ENCODE measurements at places on chromosomes 3 and 15.

DNA sequence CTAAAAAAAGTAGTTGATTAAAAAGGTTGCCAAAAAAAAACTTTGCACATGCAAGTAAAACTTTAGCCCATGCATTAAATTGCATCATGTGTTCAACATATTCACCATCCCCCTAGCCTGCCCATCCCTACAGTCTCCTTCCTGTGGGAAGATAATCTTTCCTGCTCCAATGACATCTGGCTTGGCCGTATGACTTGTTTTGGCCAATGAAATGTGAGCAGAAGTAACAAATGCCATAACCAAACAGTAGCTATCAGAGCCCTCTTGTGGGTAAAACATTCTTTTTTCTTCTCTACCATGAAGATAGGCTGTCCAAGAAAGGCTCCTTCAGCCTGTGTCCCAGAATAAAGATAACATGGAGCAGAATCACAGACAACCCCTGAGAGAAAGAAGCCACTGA lies 15.3 kb downstream of the ERC2 start:
- DNase-seq, result no peak

GRCh38 chr3:13472286-13472685 lies 7.8 kb upstream of the HDAC11 start:
- no peak for DNase-seq

DNA sequence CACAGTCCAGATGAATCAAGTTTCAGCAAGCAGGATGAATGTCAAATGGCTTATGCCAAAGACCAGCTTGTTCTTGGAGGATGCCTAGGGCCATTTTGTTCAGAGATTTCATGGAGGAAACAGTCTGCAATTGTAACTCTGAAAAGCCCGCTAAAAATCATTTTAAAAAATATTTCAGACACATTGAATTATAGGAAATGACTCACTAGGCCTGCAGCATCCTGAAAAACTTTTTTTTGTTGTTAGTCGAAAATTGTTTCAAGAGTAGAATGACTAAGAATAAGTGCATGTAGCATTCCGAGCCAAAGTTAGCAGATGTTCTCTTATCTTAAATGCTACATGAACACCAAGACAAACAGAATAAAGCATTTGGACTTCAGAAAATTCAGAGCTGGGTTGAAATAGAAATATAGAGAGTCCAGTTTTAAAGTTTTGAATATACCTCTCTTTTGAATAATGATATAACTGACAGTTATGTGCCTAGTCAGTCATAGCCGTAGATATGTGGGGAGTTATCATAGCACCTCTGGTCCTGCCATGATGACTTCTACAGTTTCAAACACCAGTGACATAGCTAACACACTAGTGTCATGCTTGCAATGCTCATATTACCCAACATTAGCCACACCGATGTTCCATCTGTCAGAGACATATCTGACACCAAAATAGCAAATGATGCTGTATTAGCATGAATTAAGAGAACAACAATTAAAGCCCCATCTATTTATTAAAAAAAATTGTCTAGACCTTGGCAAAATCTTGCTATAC lies 1462.8 kb upstream of the GBE1 start:
- DNase-seq, result peak; percentile 58

- DNase-seq, result peak; percentile 57
Observed at GRCh38 chr3:107284612-107285011, 92.6 kb upstream of the CCDC54 start.

GRCh38 chr3:156674911-156675829 lies 780 bp downstream of the TIPARP start:
- peak; percentile 76 for DNase-seq

DNA sequence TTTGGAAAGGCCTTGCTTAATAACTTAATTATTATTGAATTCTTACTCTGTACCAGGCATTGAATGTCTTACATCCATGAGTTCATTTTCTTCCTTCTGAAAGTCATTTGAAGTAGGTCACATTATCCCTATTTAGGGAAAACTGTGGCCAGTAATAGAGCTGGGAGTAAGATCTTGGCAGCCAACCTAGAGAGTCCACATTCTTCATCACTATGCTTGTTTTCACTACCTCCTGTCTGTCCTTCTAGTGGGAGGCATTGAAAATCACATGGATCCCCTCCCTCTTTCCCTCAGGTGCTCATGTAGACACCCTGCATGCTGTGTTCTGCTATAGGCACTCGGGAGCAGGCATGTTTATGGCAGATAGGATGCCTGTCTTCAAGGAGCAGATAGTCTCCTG lies 154.9 kb downstream of the EBLN2 start:
- DNase-seq, result peak; percentile 15

- peak; percentile 28 for DNase-seq
Observed at GRCh38 chr15:68017201-68017600, 36.9 kb upstream of the PIAS1 start.

GRCh38 chr3:112013784-112014143 lies 15.0 kb downstream of the TAGLN3 start:
- no peak for DNase-seq

GRCh38 chr15:94256511-94256910 lies 25.1 kb downstream of the MCTP2 start:
- no peak for DNase-seq

DNA sequence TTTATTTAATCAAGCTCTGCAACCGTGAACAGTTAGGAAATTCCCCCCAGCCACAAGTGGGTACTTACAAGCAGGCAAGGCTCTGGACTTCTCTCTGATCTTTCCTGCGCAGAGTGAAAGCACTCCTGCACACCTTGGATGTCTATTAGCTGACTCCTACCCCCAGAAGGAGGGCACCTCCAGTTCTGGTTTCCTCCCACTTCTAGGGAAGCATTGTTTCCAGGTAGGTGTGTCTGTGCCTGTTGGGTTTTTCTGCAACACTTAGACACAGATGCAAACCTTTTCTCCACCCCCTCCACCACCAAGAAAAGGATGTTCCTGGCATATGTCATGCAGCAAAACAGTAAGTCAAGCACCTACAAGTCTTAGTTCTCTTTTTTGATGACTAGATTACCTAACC lies at the start of gene ZBED2:
TSS of gene ZBED2 (minus strand) at position 115 of the 400 bp plus-strand sequence. CDS start 1,145 bp downstream, outside the sequence.
- no peak for DNase-seq

GRCh38 chr3:130529486-130530215 lies 12.7 kb downstream of the COL6A6 start:
- DNase-seq, result peak; percentile 32

GRCh38 chr15:101064795-101065569 lies 145.8 kb downstream of the LRRK1 start:
- no peak for DNase-seq

DNA sequence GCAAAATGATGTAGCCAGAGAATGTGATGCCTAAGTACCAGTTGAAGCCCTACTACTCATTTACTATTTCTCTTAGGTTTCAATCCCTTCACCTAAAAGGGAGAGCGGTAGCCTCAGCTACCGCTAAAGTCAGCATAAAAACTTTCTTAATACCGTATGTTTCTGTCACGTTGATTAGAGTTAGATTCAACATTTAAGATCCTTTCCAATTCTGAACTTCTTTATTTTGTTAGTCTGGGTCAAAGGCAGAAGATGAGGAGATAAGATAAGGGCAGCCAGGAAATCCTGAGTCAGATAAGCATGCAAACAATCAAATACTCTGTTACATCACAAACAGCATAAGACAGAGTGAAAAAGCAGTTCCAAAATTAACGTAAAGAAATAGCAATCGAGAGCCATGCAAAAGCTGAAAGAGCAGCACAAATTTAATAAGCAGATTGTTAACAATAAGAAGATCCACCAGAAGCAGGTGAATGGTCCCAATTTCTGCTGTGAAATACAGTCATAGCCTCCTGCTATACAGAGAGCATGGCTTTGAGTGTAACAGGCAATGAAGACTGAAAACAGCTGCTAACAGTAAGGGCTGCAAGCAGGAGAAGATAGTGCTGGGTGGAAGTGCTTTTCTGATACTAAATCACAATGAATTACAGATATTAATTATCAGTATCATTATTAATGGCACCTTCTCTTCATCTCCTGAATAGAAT lies 3.0 kb downstream of the TMEM207 start:
- DNase-seq, result no peak

DNA sequence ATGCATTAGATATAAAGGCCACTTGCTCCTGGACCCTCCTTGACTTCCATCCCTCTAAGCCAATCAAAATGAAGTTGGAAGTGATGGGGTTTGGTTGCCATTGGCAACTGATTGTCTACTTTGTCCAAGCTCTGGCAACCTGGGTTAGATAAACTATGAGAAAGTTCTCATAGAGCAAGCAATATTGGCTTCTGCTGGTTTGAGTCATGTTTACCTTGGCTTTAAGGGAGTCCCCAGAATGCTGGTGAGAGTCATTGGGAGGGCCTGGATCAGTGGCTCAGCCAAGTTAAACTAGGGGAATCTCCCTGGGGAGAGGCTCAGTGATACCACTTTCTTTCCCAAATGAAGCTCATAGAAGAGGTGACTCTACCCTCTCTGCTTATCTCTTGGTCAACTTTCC lies 176.3 kb upstream of the ROPN1 start:
- DNase-seq, result no peak

GRCh38 chr15:57732526-57733331 lies 26.2 kb downstream of the POLR2M start:
- no peak for DNase-seq

GRCh38 chr3:124258057-124258500 lies 266.2 kb upstream of the ROPN1 start:
- DNase-seq, result no peak

GRCh38 chr3:68957895-68958294 lies 25.5 kb upstream of the TAFA4 start:
- no peak for DNase-seq

DNA sequence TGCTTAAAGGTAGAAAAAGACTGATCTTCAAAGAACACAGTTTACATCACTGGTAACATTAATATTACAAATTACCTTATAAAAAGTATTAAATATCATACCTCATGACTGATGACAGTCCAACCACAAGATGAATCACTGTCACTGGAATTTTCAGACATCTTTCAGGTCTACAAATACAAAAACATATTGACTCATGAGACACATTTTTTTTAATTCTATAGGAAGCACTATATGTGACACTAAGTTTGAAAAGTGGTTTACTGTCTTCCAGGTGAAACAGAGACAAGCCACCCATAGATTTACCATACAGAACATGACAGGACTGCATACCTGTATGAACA lies 18.9 kb downstream of the CCPG1 start:
- no peak for DNase-seq

- peak; percentile 39 for DNase-seq
Observed at GRCh38 chr15:73141216-73141900, 89.1 kb downstream of the NEO1 start.

DNA sequence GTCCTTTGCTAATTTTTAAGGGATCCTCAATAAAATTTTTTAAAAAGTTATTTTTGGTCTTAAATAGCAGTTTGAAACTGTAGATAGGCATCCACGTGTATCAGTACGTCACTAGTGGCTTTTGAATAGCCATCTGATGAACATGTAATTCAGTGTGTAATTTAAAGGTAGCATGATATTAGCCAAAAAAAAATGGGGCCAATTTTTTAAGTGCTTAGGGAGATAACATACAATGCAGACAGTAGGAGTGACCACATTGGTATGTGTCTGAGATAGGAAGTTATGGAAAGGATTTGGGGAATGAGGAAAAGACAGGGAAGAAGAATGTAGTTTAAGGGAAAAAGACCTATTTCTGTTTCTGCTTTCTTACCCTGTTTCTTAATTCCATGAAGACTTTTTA lies 2.5 kb downstream of the AP4E1 start:
- no peak for DNase-seq

GRCh38 chr3:108441518-108441917 lies 68.9 kb downstream of the MYH15 start:
- no peak for DNase-seq

- DNase-seq, result no peak
Observed at GRCh38 chr15:98554272-98555172, 93.8 kb upstream of the IGF1R start.

DNA sequence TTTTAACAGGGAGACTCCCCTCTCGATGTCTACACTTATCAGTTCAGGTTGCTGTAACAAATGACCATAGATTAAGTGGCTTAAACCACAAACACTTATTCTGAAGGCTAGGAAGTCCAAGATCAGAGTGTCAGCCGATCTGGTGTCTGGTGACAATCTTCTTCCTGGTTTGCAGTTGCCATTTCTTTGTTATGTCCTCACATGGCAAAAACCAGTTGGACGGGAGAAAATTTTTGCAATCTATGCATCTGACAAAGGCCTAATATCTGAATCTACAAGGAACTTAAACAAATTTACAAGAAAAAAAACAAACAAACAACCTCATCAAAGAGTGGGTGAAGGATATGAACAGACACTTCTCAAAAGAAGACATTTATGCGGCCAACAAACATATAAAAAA lies 116.9 kb upstream of the FOXB1 start:
- DNase-seq, result no peak

DNA sequence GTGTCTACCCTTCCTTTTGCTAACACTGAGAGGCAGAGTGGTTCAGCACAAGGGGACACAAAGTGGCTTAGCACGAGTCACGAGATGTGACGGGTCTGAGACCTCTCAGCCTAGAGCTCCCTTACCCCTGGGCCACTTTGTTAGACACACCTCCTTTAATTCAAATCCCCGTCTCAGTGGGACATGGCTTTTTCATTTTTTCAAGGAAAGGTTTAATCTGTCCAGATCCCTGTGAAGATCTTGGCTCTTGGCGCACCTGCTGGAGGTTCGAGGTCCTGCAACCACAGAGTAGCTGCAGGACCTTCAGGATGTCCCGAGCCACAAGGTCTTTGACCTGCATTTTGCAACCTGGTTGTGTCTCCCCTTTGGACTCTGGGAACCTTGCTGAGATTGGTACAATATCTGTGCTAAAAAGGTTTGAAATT lies 52.0 kb downstream of the LPP start:
- no peak for DNase-seq

DNA sequence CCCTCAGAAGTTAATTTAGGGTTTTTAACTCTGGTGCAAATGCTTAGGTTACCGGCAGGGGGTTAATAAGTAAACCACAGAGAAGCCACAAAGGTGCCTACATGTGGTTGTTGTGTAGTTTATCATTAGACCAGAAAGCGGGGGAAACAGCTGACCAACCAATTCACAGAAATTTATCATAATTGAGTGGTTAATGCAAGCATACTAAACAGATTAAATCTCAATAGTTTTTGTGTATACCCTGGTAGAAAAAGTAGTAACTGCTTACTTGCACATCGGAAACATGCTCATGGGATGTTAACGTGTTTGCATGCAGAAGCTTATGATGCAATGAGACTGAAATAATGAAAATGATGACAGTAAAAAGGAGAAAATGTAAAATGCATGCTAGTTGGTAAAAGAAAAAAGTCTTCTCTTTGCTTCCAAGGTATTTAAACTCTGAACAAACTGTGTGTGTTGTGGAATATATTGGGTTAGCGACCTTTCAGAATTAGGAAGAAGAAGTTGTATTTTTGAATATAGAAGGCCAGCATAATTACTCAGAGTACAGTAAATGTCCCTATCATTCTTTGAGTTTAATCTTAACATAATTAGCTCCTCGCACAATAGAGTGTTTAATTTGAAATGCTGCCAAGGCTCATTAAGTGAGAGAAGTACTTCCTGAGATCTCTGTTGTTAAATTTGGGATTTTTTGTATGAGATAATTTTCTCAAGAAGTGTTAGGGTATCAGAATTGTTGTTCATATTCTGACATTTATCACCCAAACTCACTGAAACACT lies 316.2 kb downstream of the PTPRG start:
- no peak for DNase-seq

- peak; percentile 44 for DNase-seq
Observed at GRCh38 chr3:149736175-149736952, 15.9 kb downstream of the COMMD2 start.

GRCh38 chr3:64224826-64225610 lies at the start of gene PRICKLE2:
Gene PRICKLE2, minus strand, starts transcription at chr3:64225466. Its CDS starts 26,539 bp downstream, at chr3:64198927.
- peak; percentile 91 for DNase-seq
